SK-N-SH treated with all-trans-retinoic acid at 6 μM for 48 hours (cell line): ENCODE measurements at places on chromosomes 6 and 20.

- no peak for ATAC-seq
Observed at GRCh38 chr6:16912756-16913155, 151.5 kb upstream of the ATXN1 start.

DNA sequence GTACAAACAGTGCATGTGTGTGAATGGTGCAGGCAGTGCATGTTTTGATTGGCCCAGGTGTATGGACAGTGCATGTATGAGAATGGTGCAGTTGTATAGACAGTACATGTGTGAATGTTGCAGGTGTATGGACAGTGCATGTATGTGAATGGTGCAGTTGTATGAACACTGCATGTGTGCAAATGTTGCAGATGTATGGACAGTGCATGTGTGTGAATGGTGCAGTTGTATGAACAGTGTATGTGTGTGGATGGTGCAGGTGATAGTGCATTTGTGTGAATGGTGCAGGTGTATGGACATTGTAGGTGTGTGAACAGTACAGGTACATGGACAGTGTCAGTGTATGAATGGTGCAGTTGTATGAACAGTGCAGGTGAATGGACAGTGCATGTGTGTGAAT lies 4.0 kb upstream of the KLHL31 start:
- no peak for ATAC-seq

GRCh38 chr20:49267327-49267726 lies 10.5 kb downstream of the ZNFX1 start:
- no peak for ATAC-seq

DNA sequence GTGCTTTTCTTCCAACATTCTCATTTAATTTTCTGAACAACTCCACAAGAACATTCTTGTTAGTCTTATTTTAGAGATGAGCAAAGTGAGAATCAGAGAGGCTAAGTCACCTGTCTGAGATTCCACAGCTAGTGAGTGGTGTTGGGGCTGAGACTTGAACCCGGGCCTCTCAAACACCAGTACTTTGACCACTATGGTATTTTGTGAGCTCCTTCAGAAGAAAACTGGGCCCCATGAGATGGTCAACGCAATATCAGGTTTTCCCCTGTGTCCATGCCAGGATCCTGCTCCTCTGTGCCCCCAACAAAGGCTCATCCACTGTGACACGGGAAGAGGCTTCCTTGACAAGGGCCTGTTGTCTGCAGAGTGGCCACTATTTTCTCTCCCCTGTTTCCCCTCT lies 51.9 kb downstream of the MAFB start:
- no peak for ATAC-seq

DNA sequence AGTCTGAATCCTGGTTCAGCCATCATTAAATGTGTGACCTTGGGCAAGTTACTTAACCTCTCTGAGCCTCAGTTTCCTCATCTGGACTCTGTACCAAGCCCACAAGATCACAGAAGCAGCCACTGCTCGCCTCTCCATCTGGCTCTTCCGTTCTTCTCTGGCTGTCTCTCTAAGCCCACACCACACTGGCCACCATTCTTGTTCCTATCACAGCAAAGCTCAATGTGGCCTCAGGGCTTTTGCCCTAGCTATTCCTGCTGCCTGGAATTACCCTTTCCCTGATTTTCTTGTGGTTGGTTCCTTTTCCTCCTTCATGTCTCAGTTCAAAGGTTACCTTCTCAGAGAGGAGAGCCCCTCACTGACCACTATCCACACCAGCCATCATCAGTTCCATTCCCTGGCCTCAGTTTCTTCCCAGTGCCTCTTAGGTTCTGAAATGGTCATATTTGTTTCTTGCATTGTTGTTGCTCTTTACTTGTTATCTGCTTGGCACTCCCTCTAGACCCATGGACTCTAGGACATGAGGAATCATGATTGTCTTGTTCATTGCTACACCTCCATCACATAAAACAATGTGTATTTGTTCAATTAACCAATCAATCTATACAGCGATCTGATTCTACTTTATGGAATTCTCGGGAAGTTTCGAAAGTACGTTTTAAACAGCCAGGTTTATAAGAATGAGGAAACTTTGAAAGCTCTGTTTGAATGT lies 56.5 kb upstream of the PTPN1 start:
- ATAC-seq = no peak

DNA sequence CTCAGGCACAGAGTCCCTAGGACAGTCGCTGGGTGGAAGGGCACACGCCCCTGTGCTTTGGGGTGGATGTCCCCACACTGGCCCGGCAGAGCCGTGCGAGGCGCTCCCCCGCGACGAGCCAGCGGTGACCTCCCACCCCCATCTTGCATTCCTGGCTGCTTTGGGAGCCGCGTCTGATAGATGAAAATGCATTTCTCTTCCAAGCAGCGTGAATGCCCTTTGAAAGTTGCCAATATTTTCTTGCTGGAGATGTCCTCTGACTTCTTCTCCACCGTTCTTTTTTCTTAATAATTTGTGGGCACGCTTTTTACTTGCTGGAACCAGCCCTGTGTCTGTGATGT lies 29.9 kb downstream of the COL20A1 start:
- ATAC-seq = no peak
